ENCODE measurements at places on chromosomes 5 and 9.
A peak's percentile ranks its signal among the peaks of the same experiment; 100 is the strongest.

GRCh38 chr5:178668579-178668978 is 41.7 kb upstream of the CLK4 start:
- no peak for DNase-seq

- DNase-seq: no peak
Observed at GRCh38 chr5:121288781-121289180, 562.9 kb upstream of the FTMT start.

DNA sequence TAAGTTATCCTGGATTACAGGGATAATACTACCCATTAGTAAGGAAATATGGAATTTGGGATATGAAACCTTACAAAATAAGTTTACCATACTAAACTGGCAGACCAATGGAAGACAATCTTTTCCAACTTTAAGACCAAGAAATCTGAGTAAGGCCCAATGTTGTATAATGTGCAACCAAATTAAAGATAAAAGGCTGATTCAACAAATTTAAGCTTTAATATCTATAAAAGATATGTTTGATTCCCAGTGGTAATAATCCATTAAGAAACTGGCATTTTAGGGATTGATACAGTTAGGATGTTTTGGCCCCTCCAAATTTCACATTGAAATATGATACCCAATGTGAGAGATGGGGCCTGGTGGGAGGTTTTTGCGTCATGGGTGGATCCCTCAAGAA is 66.6 kb downstream of the DROSHA start:
- no peak for DNase-seq

DNA sequence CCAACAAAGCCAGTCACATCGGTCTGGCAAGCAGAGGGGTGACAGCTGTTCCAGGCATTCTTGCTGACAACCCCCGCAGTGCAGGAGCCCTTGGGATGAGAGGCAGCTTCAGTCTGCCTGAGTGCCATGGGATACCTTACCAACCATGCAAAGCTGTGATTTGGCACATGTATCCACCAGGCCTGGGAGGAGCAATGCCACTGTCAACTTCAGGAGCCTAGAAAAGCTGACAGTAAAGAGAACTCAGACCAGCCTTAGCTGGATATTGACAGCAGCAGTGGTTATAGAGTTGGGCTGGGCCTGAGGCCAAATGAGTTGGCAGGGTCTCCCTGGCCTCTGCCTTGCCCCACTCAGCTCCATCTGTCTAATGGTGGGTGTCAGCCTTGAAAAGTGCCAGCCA is 10.1 kb upstream of the PLPPR1 start:
- DNase-seq: no peak

DNA sequence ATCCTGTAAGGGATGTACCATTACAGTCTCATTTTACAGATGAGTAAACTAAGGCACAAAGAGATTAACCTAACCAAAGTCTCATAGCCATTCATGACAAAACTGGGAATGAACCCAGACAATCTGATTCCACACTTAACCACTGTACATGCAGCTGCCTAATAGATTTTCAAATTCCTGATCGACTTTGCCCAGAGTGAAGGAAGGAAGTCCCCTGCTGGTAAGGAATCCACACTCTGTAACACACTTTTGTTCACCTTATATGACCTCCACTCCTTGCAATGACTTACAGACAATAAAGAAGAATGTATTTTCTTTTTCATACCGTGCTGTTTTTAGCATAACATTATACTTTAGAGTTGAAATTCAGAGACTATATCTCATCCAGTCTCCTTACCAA is 31.3 kb upstream of the PLPP6 start:
- no peak for DNase-seq

DNA sequence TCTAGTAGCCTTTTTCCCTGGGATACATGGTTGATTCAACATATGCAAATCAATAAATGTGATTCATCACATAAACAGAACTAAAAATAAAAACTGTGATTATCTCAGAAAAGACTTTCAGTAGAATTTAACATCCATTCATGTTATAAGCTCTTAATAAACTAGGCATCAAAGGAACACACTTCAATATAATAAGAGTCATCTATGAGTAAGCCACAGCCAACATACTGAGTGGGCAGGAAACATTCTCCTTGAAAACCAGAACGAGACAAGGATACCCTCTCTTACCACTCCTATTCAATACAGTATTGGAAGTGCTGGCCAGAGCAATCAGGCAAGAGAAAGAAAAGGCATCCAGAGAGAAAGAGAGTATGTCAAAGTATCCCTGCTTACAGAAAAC is 239.9 kb downstream of the ATPSCKMT start:
- DNase-seq: no peak

DNA sequence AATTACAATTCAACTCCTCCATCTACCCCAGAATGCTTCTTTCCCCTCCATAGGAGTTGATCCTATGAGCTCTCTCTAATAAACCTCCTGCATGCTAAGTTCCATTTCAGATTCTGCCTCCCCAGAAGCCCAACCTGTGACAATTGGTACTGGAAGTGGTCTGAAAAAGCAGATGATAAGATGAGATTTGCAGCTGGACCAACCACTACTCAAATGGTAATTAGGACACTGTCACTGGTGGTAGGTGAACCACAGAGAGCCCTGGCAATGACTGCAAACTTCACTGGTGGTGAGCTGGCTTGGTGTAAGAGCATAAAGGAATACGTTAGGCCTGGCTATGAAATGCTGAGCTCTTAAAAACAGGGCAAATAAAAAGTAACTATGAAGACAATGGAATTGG is 112.6 kb downstream of the ESM1 start:
- no peak for DNase-seq

- DNase-seq: no peak
Observed at GRCh38 chr5:180105827-180106312, 34.3 kb upstream of the RNF130 start.

GRCh38 chr5:150320044-150320613 is 17.4 kb upstream of the ARSI start:
- no peak for DNase-seq

GRCh38 chr5:42772265-42772993 is 15.8 kb downstream of the CCDC152 start:
- DNase-seq: no peak

GRCh38 chr5:179930788-179931473 is 23.2 kb upstream of the TBC1D9B start:
- DNase-seq: peak; percentile 39

DNA sequence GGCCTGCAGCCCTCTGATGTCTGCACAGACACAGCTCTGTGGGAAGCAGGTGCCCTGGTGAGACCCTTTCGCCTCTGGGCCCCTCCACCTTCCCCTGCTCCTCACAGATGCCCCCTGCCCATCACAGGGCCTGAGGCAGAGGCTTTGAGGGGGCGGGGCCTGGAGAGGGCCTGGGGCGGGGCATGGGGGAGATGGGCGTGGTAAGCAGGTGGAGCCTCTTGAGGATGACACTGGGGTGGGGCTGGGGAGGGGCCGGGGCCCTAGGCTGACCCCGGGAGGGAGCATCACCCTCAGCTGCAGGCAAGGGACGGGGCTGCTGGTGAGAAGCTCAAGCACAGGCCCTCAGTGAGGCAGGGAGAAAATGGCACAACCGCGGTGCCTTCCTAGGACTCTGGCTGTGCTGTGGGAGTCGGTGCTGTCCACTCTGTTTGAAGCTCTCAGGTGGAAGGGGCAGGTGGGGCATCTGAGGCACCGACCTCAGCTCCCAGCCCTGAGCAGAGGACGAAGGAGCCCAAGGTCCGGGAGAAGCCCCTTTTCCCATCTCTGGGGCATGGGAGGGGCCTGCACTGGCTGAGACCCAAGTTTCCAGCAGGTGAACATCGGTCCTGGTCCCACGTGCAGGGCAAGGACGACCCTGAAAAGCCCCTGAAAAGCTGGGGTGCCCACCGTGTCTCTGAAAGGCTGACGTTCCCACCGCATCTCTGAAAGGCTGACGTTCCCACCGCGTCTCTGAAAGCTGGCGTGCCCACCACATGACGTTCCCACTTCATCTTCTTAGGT is 17.5 kb upstream of the SLC9A3 start:
- DNase-seq: no peak

GRCh38 chr5:168578006-168578405 is 1.2 kb downstream of the PANK3 start:
- DNase-seq: no peak

DNA sequence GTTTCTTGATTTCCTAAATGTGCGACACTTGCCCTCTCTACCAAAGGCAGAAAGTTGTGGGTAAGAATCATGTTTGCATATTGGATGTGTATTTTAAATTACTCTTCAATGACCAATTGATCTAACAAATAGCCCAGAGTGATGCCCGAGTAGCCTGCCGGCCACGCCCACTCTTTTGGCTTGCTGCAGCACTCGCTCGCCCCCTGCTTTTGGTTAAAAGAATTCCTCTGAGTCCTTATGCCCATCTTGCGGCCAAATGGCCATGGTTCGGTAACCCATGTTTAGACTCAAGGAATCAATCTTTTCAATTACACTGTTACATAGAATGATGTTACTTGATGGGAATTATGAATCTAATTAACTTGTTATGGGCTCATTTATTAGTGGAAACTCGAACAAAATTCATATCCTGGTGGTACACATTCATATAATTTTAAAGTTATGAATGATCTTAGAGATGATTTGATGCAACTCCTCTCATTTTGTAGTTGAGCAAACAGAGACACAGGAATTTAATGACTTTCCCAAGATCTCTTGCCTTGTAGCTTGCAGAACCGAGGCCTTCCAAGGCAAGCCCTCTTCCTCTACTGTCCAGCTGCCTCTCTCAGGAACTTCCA is 36.5 kb downstream of the PPIC start:
- peak; percentile 14 for DNase-seq

All from SHP77 (cell line).